ENCODE measurements at places on chromosomes 11 and 22.

- no peak for DNase-seq
Observed at GRCh38 chr22:32286290-32286840, 31.2 kb upstream of the SLC5A4 start.

GRCh38 chr22:39003165-39003638, 10.9 kb upstream of the APOBEC3C start:
- peak; percentile 84 for DNase-seq

DNA sequence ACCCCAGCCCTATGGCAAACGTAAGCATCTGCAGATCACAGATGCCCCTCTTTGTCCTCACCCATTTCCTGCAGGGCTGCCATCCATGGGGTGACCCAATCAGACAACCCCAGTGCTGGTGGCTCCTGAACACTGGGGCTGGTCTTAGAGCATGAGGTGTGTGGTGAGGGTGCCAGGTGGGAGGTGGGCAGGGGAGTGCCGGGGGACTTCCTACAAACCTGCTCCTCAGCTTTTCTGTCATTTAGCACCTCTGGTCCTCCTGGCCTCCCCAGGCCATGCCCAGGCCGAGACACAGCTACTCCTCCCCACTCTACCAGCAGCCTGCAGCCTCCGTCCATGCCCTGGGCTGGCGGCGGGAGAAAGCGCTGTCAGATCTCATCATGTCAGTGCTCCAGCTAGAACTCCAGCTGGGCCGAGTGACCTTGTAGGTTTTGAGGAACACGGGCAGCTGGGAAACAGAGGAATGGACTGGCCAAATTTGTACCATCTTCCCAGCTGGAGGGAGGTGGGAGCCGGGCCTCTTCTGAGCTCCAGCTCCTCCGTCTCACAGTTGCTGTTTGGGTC, 157.7 kb upstream of the NECTIN1 start:
- no peak for DNase-seq

DNA sequence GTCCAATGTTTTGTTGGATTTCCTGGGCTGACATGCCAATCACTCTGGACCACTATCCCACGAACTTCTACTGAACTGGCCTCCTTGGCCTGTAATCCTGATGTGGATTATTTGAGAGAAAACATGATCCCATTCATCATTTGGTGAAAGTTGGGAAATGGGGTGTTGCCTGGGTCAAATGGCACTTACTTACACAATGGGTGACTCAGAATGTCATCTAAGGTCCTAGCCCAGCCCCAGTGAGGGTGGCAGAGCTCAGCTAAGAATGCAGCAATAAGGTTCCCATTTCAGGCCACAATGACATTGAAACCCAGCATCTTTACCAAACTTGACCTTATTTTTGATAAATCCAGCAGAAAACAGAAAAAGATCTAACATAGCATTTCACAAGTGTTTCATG, 8.0 kb upstream of the DSCAML1 start:
- no peak for DNase-seq

DNA sequence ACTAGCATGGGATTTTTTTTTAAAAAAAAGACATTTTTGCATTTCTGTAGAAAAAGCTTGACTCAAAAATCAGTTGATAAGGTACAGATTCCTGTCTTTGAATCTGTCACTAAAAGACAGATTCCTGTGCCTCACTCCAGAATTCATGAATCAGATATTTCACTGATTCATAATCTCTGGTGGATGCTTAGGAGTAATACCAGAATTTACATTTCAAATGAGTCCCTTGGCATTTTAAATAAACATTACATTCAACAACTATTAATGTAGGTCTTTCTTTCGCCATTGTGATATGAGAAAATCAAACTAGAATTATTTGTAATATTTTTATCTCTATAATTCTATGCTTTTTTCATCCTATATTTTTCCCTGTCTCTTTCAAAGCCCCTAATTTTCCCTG, 128.3 kb downstream of the APIP start:
- no peak for DNase-seq

DNA sequence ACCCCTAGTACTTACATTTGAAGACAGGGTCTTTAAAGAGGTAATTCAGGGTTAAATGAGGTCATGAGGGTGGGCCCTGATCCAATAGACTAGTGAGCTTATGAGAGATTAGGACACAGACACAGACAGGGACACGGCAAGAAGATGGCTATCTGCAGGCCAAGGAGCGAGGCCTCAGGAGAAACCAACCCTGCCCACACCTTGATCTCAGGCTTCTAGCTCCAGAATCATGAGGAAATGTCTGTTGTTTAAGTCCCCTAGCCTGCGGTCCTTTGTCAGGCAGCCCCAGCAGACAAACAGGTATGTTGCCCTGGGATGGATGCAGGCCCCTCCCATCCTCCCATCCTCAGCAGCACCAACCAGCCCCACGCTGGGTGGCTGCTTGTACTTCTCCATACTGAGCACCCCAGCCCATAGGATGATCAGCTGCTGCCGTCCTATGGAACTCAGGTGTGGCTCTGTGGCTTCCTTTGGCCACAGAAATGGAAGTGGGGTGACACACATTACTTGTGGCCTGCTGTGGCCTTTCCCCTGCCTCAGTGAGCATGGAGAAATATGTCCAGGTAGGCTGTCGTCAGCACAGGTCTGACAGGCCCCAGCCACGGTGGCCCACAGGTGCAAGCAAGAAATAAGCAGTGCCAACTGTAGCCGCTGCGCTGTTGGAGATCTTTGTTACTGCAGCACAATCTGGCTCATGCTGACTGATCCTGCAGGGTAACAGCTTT, 7.9 kb downstream of the GNB1L start:
- DNase-seq, result no peak

GRCh38 chr11:72081821-72082453, 1.3 kb downstream of the LRRC51 start:
- no peak for DNase-seq

- no peak for DNase-seq
Observed at GRCh38 chr11:16912692-16913111, 101.5 kb downstream of the PLEKHA7 start.

Data from hematopoietic multipotent progenitor cell treated with erythropoietin and hydrocortisone succinate and interleukin-3 and kit ligand, for 8 days (in vitro differentiated cells).